ENCODE measurements at places on chromosomes 5 and 9. TPM values are rescaled to one million over a fixed set of nuclear protein-coding genes. Genes with fewer than 3 reads are reported as not detected.

DNA sequence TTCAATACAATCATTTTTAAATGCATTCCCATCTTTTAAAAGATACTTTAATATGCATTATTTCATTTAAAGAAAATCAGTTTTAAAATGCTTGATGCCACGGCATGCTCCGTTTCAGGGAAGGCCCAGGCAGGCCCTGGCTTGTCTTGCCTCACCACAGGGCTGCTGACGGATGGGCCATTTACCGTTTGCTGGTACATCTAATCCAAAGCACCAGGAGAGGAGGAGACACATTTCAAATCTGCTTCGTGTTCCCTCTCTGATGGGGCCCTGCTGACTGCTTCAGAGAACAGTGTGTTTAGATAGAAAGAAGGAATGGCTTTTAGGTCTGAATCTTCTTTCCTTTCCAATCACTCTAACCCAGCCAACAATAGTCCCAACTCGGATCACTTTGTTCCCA, 185.2 kb downstream of the DCP2 start:
- DNase-seq: no peak

DNA sequence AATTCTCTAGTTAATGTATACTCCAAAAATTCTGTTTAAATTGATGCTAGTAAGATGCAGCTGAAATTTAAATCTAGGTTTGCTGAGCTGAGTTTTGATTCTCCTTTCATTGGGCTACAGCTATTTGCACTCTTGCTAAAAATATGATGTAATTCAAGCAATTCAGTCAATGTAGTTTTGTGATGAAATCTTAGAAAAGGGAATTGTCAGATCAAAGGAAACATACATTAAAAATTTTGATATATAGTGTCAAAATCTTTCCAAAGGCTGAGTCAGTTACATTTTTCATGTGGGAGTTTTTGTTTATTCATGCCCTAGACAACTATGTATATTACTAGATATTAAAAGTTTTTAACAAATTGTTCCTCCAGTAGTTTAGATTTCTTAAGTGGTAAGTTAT, 334.9 kb upstream of the DAB2 start:
- no peak for DNase-seq

GRCh38 chr9:135081731-135082130, 5.7 kb upstream of the OLFM1 start:
- no peak for DNase-seq

DNA sequence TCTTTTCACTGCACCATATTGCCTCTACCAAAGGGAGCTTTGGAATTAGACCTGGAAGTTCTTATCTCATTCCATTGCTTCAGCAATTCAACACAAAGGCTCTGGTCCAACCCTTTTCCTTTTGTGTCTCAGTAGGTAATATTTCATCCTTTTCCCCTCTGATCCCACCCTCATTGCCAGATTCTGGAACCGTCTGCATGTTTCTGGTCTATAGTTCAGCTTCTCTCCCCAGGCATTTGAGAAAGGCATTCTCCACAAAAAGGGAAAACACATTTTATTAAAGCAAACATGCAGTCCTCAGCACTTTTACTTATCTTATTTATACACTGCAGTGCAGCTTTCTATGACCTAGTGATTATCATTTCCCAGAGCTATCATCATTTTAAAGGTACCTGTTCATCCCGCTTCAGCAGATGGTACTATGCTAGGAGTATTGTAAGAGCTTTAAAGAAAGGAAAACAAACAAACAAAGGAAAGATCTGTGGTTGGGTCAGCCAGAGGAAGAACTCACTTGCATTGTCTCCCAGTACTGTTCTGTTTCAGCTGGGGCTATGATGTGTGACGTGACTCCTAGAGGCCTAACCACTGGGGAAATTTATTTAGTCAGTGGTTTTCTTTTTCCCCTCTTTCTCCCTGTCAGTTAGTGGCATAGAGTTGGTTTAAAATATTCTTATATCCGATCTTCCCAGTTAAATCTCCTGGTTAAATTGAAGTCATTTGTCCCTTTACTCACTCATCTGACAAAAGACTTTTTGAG, 269.2 kb downstream of the TMEM38B start:
- DNase-seq: no peak

DNA sequence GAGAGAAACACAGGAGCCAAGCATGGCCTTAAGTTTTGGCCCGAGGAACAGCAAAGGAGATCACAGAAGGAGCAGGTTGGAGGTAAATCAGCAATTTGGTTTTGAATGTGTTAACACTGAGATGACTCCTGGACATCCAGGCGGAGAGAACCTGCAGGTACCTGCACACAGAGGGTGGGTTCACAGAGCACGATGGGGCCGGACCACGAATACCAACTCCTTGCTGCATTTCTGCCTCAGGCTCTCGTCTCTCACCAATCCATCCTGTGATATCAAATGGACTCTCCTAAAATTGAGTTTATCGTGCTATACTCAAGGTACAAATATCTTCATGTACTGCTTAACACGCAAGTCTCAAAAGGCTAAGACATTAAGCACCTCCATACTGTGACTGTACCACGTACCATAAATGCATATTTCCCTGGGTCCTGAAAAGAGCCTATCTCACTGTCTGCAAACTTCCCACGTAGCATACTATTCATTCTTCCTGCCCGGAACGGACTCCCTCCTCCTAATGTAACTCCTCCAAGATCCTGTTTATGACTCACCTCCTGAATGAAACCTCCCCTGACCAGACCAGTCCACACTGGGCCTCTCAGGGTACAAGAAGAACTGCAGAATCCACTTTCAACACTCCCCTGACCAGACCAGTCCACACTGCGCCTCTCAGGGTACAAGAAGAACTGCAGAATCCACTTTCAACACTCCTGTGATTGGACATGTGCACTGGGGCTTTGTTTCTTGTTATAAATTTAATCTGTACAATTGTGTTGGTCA, 380.8 kb upstream of the RFX3 start:
- DNase-seq: no peak

DNA sequence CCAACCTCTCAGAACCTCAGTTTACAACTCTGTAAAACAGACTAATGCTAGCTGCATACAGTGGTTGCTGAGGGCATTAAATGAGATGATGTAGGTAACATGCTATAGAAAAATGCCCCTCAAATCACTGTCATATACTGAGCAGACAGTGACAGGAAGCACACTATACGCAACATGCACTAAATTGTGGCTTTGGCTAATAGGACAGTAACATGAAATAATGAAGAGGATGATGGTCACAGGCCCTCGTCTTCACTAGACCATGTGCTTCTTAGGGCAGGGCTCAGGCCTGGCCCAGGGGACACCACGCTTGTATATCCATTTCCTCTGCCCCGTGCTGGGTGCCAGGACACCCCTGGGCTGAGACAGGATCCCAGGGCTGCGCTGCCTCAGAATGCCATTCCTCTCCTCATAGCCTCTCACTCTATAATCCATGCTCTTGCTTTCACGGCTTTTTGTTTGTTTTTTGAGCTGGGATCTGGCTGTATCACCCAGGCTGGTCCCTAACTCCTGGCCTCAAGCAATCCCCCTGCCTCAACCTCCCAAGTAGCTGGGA, 18.9 kb downstream of the CSF1R start:
- no peak for DNase-seq

The ABCA2 gene
- 30.8 TPM for polyA plus RNA-seq

The CATSPER3 gene
- polyA plus RNA-seq: 0.72 TPM

The OR2V2 gene
- polyA plus RNA-seq: not detected

The SKP2 gene
- polyA plus RNA-seq: 5.1 TPM

The CDKN2A gene
- polyA plus RNA-seq: 1.3 TPM

The THBS4 gene
- polyA plus RNA-seq: 2.8 TPM

The ZNG1E gene
- polyA plus RNA-seq: 24.4 TPM
